ENCODE measurements at places on chromosomes 2 and 18.

GRCh38 chr2:70123051-70123828 is 36.0 kb downstream of the PCBP1 start:
- no peak for DNase-seq

DNA sequence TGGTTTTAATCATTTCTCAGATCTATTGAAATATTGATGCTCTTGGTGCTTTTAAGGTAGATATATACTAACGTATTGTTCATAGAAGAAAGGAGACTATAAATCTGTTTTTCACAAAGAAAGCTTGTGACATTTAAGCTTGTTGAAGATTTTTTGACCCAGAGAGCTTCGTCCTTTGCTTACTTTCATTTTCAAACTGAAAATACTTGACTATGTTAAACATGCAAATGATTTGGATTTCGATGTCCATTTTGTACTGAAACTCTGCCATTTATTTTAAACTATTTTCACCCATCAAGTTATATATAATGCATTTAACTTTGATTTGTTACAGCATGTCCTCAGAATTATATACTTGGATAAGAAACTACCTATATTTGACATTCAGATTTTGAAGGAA is 85.2 kb downstream of the SLC4A10 start:
- no peak for DNase-seq

- DNase-seq: no peak
Observed at GRCh38 chr2:234047361-234047760, 3.1 kb upstream of the SPP2 start.

GRCh38 chr2:196413821-196414274 is 225.7 kb upstream of the CCDC150 start:
- no peak for DNase-seq

GRCh38 chr2:112795774-112796173 is 11.5 kb upstream of the IL1A start:
- no peak for DNase-seq

DNA sequence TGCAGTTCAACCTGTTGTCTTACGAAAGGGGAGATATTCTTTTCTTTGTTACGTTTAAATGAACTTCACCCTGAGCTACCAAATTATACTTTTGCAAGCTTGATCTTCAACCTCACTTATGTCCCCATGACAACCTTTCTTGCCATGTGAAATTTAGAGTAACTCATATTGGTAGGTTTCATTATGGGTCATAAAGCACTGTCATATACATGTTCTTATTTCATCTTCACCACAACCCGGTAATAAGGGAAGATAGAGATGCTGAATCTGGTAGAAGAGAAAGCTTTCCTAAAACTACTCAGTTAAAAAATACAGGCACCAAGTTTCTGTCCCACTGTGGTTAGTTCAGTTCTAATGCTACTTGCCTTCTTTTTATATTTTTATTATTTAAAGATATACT is 208.5 kb upstream of the NRP2 start:
- DNase-seq: no peak

DNA sequence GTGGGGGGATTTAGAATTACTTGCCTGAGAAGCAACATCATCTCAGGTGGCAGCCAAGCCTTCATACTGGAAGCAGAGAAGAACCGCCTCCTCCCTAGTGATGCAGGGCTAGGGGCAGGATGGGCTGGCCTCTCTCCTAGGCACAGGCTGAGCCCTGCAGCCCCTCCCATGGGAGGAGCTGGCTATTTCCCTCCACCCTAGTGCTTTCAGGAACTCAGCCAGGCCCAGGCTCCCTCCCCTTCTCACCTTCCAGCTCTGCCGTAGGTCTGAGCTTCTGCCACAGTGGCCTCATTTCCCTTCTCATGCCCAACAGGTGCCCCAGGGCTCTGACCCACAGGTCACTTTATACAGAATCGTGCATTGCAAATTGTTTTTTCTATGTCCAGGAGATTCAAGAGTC is 31.0 kb downstream of the CENPA start:
- DNase-seq: no peak

DNA sequence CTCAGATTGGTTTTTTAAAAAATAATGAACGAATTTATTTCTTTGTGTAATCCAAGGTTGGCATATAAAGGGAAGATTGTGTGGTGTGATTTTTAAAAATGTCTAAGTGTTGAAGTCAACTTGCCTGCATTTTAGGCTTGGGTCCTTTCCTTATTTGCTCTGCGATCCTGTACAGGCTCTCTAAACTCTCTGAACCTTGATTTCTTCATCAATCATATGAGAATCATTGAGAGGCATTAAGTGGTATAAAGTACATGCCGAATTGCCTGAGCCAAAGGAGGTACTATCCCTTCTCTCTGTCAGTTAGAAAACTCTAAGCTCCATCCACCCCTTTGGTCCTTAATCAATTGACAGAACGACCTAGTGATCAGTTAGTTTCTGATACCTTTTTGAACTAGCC is 440.4 kb upstream of the MEX3C start:
- DNase-seq: no peak

All from stimulated activated CD4-positive, alpha-beta T cell treated with anti-CD3 and anti-CD28 coated beads, Interleukin-15, amount 100 ng/mL, for 48 hours (primary cell).